ENCODE measurements at places on chromosomes 1 and 21. TPM values are rescaled to one million over a fixed set of nuclear protein-coding genes. Genes with fewer than 3 reads are reported as not detected.
A peak's percentile ranks its signal among the peaks of the same experiment; 100 is the strongest.

CCDC27 gene
- not detected for total RNA-seq

OLIG2 gene
- 0.72 TPM for total RNA-seq

ANGPTL1 gene
- total RNA-seq: 1.7 TPM

PLA2G2D gene
- total RNA-seq: not detected

AZIN2 gene
- total RNA-seq: 9.4 TPM

KRTAP19-1 gene
- total RNA-seq: not detected

SH2D2A gene
- 0.48 TPM for total RNA-seq

FOXO6 gene
- total RNA-seq: not detected

CD5L gene
- total RNA-seq: 0.12 TPM

CASQ2 gene
- total RNA-seq: not detected

XCL2 gene
- total RNA-seq: not detected

- no peak for DNase-seq
Observed at GRCh38 chr1:193533853-193534252, 347.4 kb upstream of the B3GALT2 start.

- peak; percentile 24 for DNase-seq
Observed at GRCh38 chr21:29025328-29025713, 853 bp downstream of the USP16 start.

DNA sequence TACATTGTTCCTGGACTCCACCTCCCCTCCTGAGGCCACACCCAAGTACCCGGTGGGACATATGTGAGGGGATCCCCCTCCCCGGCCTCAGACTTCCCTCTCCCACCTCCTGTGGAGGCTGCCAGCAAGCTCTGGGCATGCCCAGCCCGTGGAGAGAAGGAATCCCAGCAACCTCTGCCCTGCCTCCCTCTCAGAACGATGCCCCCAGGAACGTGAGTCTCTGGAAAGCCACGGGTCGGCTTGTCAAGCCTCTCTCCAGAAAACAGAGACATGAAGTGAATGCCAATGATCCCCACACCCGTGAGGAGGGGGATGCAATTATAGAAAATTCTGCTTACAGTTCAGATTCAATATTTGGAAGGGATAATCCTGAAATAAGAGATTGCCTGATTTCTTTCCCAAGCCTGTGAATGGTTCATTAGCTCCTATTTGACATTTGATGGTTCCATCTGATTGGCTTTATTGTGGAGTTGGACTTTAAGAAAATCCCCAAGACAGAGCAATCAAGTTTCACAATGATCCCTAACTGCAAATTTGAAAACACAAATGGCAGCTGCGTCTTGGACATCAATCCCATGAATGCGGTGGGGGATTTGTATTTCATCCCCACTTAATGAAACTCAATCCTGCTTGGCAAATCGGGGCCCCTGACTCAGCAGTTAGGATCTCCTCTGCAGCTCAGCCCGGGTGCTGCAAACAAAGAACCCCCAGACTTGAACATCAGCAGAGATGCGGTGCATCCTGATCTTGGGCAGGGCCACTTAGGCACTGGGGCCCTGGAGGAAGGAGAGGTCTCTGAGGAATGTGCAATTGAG, 9.1 kb upstream of the GUCA2B start:
- no peak for DNase-seq

GRCh38 chr1:200354243-200354642, 55.6 kb downstream of the ZNF281 start:
- DNase-seq: no peak

DNA sequence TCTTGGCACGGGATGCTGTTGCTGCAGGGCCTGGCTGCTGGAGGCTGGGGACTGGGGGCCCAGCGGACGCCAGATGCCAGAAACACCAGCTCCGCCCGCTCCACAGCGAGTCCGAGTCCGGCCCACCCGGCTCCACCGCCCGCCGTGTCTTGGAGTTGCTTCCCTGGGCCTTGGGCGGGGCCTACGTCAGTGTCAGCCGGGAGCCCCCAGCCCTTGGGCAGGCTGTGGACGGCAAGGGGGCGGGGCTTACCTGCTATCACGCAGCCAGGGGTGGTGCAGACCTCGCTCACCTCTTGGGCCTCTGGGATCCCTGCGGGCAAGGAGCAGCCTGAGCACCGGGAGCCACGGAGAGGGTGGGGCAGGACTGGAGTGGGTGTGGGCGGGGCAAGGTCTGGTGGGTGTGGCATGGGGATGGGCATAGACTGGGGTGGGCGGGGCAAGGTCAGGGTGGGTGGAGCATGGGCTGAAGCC, 21.8 kb downstream of the MMEL1 start:
- DNase-seq: peak; percentile 6

DNA sequence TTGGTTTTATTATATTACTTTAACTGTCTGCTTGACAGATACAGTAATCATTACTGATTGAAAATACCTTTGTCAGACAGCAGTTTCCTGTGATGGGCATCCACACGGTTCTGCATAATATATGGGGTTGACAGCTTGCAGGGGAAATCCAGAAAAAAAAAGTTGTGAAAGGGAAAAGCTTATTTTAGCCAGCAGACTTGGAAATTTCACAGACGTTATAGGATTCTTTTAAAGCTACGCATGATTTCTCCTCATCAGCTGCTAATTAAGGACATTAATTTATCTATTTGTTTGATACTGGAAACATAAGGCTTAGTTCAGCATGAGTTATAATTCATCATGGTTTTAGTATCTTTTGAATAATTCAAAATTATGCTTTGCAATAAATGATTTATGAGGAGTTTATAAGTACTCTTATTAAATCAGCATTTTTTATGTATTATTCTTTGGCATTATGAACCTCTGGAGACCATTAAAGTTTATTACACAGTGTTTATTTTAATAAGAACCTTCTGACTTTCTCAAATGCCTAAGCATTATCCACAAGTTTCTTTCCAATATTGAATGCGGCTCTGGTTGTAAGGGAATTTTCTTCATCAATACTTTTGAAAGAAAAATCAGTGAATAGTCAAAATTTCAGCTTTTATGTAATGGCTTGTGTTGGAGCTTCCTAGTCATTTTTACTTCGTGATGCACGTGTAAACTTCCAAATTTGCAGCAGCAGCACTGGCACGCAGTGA, 235.3 kb upstream of the KCNK2 start:
- no peak for DNase-seq

- DNase-seq: peak; percentile 17
Observed at GRCh38 chr1:10415211-10415930, 14.9 kb upstream of the CENPS start.

GRCh38 chr1:233240829-233241682, 54.5 kb downstream of the PCNX2 start:
- peak; percentile 57 for DNase-seq

GRCh38 chr21:26844258-26845065, 747 bp downstream of the ADAMTS1 start:
- peak; percentile 46 for DNase-seq

GRCh38 chr1:157104598-157105293, 5.1 kb upstream of the ETV3L start:
- peak; percentile 18 for DNase-seq

DNA sequence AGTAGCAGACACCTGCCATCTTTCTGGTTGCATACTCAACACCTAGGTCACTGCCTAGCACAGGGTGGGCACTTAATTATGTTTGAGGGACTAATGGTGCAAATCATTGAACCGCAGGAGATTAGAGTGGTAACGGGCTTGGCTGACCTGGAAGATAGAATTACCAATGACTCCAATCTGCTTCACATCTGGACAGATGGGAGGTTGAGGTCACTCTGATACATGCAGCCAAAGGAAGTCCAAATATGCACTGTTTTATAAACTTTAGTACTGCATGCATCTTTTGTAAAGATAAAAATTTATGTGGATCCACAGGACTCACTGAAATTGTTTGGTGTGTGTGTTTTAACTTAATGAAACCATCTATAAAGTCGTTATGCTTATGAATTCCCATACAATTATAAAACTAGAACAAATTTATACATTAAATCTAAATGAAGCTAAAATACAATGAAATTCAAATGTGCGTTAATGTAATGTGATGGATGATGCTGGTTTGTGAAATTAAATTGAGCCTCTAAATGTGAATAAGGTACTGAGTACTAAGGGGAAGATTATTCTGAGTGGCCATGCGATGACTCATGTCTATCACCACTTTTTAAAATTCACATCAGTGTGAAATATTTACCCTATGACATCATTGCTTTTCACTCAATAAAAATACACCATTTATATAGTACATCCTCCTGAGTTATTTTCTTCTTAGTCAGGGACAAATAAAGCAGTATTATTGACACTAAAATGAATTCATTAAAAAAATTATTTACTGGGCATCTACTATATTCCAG, 224.7 kb upstream of the FAM78B start:
- DNase-seq: peak; percentile 57

GRCh38 chr1:171654942-171655745, 2.7 kb upstream of the MYOC start:
- peak; percentile 80 for DNase-seq

- DNase-seq: no peak
Observed at GRCh38 chr1:118395430-118395991, 210.5 kb upstream of the SPAG17 start.

GRCh38 chr21:42013931-42014330, 3.8 kb upstream of the ZBTB21 start:
- no peak for DNase-seq

DNA sequence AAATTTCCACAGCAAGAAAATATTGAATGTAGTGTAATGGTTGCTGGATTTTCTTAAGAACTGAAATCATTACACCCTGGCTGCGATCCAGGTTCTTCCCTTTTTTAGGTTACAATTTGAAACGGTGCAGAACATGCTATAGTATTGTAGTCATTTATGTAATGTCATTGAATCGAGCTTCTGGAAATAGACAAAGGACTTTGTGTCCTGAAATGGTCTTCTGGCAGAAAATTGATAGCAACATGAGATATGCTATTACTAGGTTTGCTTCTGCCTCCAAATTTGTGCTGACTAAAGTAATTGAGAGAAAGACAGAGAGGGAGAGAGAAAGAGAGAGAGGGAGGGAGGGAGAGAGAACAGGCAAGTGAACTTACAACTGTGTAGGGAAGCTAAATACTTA, 146.2 kb upstream of the NFIA start:
- no peak for DNase-seq

- DNase-seq: no peak
Observed at GRCh38 chr1:4425892-4426291, 228.5 kb upstream of the AJAP1 start.

- DNase-seq: peak; percentile 96
Observed at GRCh38 chr1:223887747-223888418, 42.1 kb upstream of the TP53BP2 start.

DNA sequence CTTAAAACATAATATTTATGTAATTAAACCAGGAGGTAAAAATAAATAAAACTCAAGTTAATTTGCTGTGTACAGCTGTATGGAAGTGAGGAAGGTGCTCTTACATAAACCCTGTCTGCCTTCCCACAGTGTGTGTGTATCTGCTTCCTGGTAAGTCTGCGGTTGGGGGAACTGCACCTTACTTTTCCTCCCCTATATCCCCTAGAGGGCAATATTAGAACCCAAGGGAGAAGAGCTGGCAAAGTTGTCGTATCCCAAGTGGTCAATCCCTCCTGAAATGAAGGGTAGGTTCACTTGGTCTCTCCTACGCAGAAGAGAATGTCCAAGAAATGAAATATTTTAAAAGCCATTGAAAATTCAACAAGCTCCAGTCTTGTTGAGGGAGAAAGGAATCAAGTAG, 17.8 kb upstream of the JAK1 start:
- DNase-seq: no peak

- DNase-seq: no peak
Observed at GRCh38 chr1:81414488-81415015, 386.2 kb upstream of the ADGRL2 start.

- DNase-seq: no peak
Observed at GRCh38 chr1:246425895-246426294, 81.2 kb downstream of the SMYD3 start.

DNA sequence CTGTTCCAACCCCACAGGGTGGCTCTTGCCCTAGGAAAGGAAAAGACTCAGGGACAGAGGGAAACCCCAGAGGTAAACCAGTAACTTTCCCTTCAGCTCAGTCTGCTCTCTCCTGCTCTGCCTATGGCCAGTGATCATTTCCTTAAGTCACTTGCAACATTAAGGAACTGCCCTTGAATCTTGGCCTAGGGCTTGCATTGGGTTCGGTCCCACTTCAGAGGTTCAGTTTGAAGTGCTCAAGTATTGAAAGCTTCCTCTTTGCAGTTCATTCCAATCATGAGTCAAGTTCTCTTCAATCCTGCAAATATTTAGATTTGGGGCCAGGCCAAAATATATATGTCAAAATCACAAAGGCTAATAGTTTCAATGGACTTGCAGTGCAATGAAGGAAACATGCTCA, 97.7 kb upstream of the IRF2BP2 start:
- DNase-seq: no peak

GRCh38 chr21:33020558-33021100, 5.1 kb upstream of the OLIG2 start:
- DNase-seq: no peak

- no peak for DNase-seq
Observed at GRCh38 chr1:219820551-219820950, 107.8 kb downstream of the SLC30A10 start.

GRCh38 chr1:168638884-168639283, 62.5 kb downstream of the XCL1 start:
- DNase-seq: no peak

All from RPMI7951 (cell line).